C1 segment of cervical spinal cord (tissue), 14 donors: ENCODE measurements at places on chromosomes 12 and 14.

DNA sequence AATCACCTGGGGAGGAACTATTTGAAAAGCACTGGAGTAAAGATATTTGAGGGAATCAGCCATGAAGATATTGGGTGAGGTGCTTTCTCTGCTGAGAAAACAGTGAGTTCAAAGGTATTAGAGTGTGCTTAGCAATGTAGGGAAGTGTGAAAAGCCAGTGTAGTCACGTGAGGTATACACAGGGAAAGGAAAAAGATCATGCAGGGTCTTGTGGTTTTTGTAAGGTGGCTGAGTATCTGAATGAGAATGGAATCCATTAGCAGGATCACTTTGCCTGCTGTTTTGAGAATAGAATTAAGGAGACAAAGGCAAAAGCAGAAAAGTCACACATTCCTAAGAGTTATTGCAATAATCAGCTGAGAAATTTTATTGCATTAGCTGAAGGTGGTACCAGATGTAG is 193.0 kb downstream of the PIK3C2G start:
- no peak for DNase-seq

- no peak for DNase-seq
Measured at GRCh38 chr12:97061171-97061570, 154.1 kb downstream of the NEDD1 start.

GRCh38 chr14:103729496-103730448 is 14.2 kb downstream of the ZFYVE21 start:
- DNase-seq, result no peak

GRCh38 chr14:99346470-99347080 is 74.6 kb upstream of the BCL11B start:
- no peak for DNase-seq

GRCh38 chr12:14714437-14714836 is 18.0 kb upstream of the GUCY2C start:
- no peak for DNase-seq
